Lung microvascular endothelial cell (primary cell): ENCODE measurements at places on chromosomes 3 and 15. TPM values are rescaled to one million over a fixed set of nuclear protein-coding genes. Genes with fewer than 3 reads are reported as not detected.

DNA sequence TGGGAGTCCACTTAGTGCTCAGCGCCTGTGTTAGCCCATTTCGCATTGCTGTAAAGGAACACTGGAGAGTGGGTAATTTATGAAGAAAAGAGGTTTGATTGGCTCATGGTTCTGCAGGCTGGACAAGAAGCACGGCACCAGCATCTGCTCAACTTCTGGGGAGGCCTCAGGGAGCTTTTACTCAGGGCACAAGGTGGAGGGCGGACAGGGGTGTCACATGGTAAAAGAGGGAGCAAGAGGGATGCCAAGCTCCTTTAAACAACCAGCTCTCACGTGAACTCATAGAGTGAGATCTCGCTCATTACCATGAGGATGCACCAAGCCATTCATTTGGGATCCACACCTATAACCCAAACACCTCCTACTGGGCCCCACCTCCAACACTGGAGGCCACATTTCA, 181.4 kb upstream of the TLE3 start:
- no peak for DNase-seq

DNA sequence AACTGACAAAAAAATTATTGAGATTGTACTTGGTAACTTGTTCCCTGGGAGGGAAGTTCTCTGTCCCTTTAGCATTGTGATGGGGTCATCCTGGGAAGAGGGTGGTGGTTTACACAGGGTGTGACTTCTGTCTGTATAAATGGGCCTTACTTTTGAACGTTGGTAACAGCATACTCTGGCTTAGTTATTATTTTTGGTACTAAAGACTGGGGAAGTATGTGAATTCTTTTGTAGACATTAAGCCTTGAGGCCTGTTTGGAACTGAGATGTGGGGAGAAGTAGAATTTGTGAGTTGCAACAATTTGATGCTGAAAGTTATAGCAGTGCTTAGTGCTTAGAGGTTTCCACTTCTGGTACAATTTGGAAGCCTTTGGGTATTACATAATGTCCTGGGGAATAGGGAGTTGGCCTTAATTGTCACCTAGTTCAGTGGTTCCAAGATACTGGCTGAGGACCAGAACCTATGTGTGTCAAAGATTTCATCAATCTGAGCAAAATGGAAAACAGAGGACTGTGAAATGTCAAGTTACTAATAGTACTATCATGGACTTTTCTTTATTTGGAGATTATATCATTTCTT, 15.9 kb downstream of the TLNRD1 start:
- DNase-seq = no peak

- no peak for DNase-seq
Measured at GRCh38 chr15:73303636-73304035, 65.1 kb downstream of the HCN4 start.

- DNase-seq = no peak
Measured at GRCh38 chr3:80771085-80771484, 990.4 kb downstream of the GBE1 start.

DNA sequence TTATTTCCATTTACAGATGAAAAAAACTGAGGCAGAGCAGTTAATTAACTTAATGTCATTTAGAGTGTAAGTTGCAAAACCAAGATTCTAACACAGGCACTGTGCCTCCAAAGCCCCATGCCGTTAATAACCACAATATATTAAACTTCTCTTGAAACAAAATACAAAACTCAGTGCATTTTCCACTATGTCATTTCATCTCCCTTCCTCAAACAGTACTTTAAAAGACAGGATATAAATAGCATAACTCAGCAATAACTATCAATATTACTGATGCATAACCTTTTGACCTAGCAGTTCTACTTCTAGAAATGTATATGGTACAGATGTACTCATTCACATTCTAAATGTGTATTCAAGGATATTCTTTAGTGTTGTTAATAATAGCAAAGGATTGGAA, 5.1 kb upstream of the TASOR start:
- DNase-seq = no peak

DNA sequence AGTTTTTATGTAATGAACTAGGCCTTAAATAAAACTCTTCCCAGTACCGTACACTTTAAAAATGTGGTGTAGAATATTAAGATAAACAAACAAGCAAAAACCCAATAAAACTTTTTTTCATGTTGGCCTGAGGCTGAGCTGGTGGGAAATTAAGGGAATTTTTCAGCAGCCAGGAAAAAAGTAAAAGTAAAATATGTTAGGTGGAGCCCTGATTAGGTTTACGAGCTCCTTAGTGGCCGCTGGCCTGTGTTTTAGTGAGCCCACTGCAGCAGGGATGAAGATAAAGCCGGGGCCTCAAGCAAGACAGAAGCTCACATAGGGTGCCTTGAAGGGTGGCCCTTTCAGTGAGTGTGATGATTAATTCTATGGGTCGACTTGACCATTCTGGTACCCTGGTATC, 16.1 kb upstream of the ARL14 start:
- DNase-seq = no peak

- DNase-seq = peak; percentile 7
Measured at GRCh38 chr15:88701561-88702095, 62.8 kb downstream of the ISG20 start.

GRCh38 chr3:134559591-134559990, 73.7 kb downstream of the CEP63 start:
- DNase-seq = no peak

GRCh38 chr15:89192136-89192535, 29.2 kb downstream of the RLBP1 start:
- peak; percentile 22 for DNase-seq

Gene FGD5
- 74.3 and 86.1 TPM in 2 replicates for total RNA-seq

Gene PFN2
- 4.2 and 15.5 TPM in 2 replicates for total RNA-seq

Gene HRG
- not detected in 2 replicates for total RNA-seq

Gene UROC1
- total RNA-seq = not detected in 2 replicates

Gene PAQR5
- total RNA-seq = not detected in 2 replicates

Gene PRSS50
- not detected in 2 replicates for total RNA-seq

Gene ANKUB1
- not detected in 2 replicates for total RNA-seq
